T-helper 17 cell (primary cell): ENCODE measurements at places on chromosomes 4 and X. TPM values are rescaled to one million over a fixed set of nuclear protein-coding genes. Genes with fewer than 3 reads are reported as not detected.

The TLR2 gene
- 7.3 TPM for total RNA-seq

DNA sequence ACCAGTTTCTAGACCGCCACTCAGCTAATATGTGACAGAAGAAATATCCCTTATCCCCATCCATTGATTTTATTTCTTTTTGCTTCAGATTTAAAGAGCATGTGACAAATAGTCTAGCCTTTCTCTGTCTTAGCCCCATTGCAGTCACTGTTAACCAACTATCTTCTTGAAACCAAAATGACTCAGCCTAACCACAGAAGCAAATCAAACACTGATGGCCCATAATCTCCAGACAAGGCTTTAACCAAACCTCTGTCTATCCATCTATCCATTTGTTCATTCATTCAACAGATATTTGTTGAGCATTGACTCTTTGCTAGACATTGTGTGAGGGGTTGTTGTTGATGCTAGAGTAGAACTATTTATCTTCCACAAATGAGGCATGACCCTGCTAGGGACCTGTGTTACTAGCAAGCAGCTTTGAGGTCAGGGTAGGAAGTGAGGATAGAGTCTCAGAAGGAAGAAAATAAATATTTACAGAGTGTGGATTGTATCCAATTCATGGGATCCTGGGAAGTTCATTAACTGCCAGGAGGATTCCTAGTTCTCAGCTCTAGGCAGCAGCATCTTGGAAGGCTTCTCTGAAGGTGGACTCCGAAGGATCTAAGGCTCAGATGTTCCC is 22.5 kb downstream of the HNRNPH2 start:
- peaks cover 2% of the 10 kb centered on the region for H3K4me1 ChIP-seq
- peaks cover 2% of the 10 kb centered on the region for H3K36me3 ChIP-seq
- H3K27me3 ChIP-seq, result no peaks in the 10 kb centered on the region
- no peak for DNase-seq

- H3K27me3 ChIP-seq, result peaks cover under 1% of the 10 kb centered on the region
- H3K36me3 ChIP-seq, result no peaks in the 10 kb centered on the region
- DNase-seq, result no peak
- H3K4me1 ChIP-seq, result no peaks in the 10 kb centered on the region
These were observed 38.1 kb upstream of the EDA2R start for GRCh38 chrX:66676990-66677389.

DNA sequence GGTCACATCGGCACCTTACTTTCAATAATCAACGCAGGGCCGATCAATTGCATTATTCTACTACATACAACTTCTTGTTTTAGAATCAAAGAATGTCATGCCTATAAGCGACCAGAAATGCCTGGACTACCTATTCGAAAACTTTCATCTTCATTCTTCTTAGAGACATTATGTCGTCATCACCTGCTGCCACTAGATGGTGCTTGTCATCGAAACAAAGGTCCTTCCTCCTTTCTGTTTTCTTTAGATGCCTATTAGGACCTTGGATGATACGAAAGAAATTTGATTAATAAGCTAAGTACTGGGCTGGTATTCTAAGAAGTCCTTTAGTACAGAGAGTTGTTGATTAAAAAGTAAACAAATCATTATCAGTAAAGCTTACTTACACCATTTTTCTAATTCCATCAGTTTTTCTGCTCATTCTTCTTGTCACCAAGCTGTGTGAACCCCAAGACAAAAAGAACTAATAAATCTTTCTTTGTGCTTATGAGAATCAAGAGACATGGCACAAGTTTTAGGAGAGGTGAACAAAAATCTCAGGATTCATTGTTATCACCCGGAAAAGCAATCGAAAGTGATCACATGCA is 154.5 kb upstream of the SLC4A4 start:
- DNase-seq, result no peak
- no peaks in the 10 kb centered on the region for H3K36me3 ChIP-seq
- no peak overlapping the region for H3K27ac ChIP-seq
- H3K4me1 ChIP-seq, result peaks cover 18% of the 10 kb centered on the region
- no peak overlapping the region for H3K4me3 ChIP-seq

GRCh38 chrX:2628751-2629315 is 62.3 kb upstream of the CD99 start:
- peak overlapping the region; percentile 59 for H3K4me3 ChIP-seq
- peak overlapping the region; percentile 91 for H3K27ac ChIP-seq
- H3K4me1 ChIP-seq, result peaks cover 16% of the 10 kb centered on the region
- no peaks in the 10 kb centered on the region for H3K27me3 ChIP-seq
- H3K36me3 ChIP-seq, result peaks cover 4% of the 10 kb centered on the region

The AKAP4 gene
- total RNA-seq, result not detected

- no peaks in the 10 kb centered on the region for H3K27me3 ChIP-seq
- H3K4me3 ChIP-seq, result no peak overlapping the region
- H3K36me3 ChIP-seq, result no peaks in the 10 kb centered on the region
- DNase-seq, result no peak
- no peaks in the 10 kb centered on the region for H3K4me1 ChIP-seq
- no peak overlapping the region for H3K27ac ChIP-seq
These were observed 39.6 kb upstream of the ZNF81 start for GRCh38 chrX:47797084-47797483.

The CCDC158 gene
- total RNA-seq, result not detected

DNA sequence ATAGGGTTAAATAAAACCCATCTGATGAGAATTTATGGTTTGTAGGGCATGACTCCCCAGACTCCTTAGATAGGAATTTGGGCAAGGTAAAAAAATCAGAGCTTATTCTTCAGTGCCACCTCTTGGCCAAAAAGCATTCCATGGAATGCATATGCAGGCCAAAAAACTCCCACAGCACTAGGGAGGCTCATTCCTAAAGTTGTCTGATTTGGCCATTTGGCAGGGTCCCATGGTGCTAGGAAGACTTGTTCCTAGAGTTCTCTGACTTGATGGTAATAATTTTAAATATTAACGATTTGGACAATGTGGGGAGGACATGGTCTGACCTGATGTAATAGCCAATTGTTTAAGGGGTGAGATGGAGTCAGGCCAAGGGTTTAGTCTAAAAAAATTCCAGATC is 93.0 kb downstream of the SPIN4 start:
- H3K36me3 ChIP-seq, result no peaks in the 10 kb centered on the region
- no peak overlapping the region for H3K4me3 ChIP-seq
- no peak overlapping the region for H3K27ac ChIP-seq
- no peaks in the 10 kb centered on the region for H3K4me1 ChIP-seq
- no peak for DNase-seq
- no peaks in the 10 kb centered on the region for H3K27me3 ChIP-seq

The FGFR3 gene
- total RNA-seq, result not detected

GRCh38 chr4:17884063-17884462 is 73.3 kb downstream of the NCAPG start:
- H3K27me3 ChIP-seq, result no peaks in the 10 kb centered on the region
- no peak for DNase-seq
- H3K36me3 ChIP-seq, result peaks cover 2% of the 10 kb centered on the region
- H3K27ac ChIP-seq, result no peak overlapping the region
- no peak overlapping the region for H3K4me3 ChIP-seq
- no peaks in the 10 kb centered on the region for H3K4me1 ChIP-seq

DNA sequence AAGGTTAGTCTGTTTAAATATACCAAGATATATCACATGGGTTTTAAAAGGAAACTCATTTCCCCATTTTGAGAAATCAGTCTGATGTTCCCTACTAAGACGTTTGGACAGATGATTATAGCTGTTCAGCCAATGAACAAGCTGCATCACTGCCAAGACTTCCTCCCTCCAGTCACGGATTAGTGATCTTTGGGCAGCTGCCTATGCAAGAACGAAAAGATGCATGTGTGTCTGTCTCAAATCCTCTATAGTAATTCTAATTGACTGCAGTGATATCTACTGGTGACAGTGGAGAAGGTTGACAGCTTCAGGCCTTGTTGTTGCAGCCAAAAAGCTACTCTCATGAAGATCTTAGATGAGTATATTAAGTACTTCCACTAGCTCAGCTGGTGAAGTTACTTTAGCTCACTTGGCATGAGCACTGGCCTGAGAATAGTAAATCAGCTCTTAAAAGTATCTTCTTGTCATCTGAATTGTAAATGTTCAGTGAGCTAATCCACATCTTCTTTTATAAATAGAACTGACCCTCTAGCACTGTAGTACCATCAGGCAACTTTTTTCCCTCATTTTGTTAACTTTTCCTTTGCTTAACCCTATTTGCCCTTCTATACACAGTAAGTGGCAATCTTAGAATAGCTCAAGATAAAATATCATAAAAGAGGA is 134.5 kb upstream of the PCDH10 start:
- H3K27ac ChIP-seq, result no peak overlapping the region
- no peaks in the 10 kb centered on the region for H3K27me3 ChIP-seq
- no peak overlapping the region for H3K4me3 ChIP-seq
- H3K4me1 ChIP-seq, result no peaks in the 10 kb centered on the region
- no peak for DNase-seq
- no peaks in the 10 kb centered on the region for H3K36me3 ChIP-seq

DNA sequence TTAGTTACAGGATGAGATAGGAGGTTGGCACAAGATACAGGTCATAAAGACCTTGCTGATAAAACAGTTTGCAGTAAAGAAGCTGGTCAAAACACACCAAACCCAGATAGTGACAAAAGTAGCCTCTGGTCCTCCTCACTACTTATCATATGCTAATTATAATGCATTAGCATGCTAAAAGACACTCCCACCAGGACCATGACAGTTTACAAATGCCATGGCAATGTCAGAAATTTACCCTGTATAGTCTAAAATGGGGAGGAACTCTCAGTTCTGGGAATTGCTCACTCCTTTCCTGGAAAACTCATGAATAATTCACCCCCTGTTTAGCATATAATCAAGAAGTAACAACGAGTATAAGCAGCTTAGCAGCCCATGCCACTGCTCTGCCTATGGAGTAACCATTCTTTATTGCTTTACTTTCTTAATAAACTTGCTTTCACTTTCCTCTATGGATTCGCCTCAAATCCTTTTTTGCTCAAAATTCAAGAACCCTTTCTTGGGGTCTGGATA is 1254.4 kb downstream of the PCDH7 start:
- H3K4me3 ChIP-seq, result no peak overlapping the region
- no peaks in the 10 kb centered on the region for H3K36me3 ChIP-seq
- no peaks in the 10 kb centered on the region for H3K27me3 ChIP-seq

The CT83 gene
- total RNA-seq, result not detected

DNA sequence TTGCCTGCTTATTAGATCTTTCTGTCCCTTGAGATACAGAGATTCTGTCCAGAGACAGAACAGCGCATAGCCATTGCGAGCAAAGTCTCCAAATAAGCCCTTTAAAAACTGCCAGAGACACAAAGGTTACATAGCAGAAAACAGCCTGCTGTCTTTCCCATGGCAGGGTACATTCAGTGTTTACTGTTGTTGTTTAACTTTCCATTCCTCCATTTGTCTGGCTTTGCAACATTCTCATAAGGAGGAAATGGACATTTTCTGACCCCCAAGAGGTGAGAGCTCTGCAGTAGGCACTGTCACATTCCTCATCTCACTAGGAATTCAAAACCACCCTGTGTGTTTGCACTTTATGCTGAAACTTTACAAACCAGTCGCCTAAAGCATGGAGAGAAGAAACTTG is 48.3 kb downstream of the PDE5A start:
- H3K4me3 ChIP-seq, result no peak overlapping the region
- peaks cover 5% of the 10 kb centered on the region for H3K27me3 ChIP-seq
- no peaks in the 10 kb centered on the region for H3K36me3 ChIP-seq
- DNase-seq, result no peak
- no peak overlapping the region for H3K27ac ChIP-seq
- no peaks in the 10 kb centered on the region for H3K4me1 ChIP-seq

DNA sequence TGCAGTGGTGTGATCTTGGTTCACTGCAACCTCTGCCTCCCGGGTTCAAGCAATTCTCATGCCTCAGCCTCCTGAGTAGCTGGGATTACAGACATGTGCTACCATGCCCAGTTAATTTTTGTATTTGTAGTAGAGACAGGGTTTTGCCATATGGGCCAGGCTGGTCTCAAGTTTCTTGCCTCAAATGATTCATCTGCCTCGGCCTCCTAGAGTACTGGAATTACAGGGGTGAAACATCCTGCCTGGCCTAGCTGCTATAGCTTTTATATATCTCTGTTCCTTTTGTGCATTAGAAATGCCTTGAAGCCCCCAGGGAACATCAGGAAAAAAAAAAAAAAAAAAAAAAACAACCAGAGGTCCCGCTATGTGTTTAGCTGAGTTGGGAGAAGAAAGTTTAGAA is 34.8 kb downstream of the UBE2K start:
- H3K27ac ChIP-seq, result no peak overlapping the region
- H3K27me3 ChIP-seq, result no peaks in the 10 kb centered on the region
- no peak for DNase-seq

- no peak for DNase-seq
- H3K27me3 ChIP-seq, result peaks cover 8% of the 10 kb centered on the region
- no peak overlapping the region for H3K27ac ChIP-seq
- no peak overlapping the region for H3K4me3 ChIP-seq
- no peaks in the 10 kb centered on the region for H3K36me3 ChIP-seq
These were observed 70.2 kb downstream of the GC start for GRCh38 chr4:71713611-71714203.

The PPAT gene
- 9.6 TPM for total RNA-seq

DNA sequence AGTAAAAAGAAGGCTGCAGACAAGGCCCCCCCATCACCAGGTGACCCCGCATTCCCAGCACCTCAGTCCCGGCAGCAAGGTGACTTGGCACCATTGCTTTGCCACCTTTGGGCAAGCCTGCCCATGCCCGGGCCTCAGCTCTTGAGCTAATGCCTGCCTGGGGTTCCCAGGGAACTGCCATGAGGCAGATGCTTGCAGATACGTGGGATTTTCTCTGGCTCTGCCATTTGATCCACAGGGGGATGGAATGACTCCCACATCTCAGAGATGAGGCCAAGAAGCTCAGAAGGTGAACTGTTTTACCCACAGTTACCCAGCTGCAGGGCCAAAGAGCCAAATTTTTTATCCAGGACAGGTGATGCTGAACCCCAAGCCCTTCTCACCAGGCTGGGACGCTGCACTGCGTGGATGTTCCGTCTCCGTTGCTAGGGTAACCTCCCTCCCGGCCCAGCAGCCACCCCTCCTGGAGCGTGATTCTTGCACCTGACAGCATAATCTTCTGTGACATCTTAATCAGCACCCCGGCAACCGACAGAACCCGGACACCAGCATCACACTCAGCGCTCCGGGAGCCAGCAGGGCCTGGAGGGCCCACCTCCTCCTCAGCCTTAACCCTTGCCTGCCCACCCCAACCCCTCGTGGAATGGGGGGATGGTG is 15.7 kb upstream of the MSX1 start:
- peaks cover 12% of the 10 kb centered on the region for H3K4me1 ChIP-seq
- DNase-seq, result no peak
- H3K4me3 ChIP-seq, result no peak overlapping the region
- no peak overlapping the region for H3K27ac ChIP-seq

DNA sequence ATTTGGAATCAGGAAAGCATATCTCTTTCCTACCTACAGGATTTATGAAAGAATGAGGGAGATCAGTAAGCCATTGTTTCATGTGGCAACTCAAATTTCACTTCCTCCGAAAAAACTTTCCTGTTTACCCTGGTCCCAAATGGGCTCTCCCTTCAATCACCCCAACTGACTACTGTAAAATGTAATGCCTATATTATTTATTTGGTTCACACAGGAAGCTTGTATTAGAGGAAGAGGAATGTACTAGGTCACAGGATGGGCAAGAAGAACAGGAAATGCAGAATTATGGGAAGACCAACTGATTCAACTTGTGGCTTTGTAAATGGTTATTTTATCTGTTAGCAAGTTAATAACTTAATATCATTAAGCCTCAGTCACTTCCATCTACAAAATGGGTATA is 23.1 kb downstream of the COL4A6 start:
- no peaks in the 10 kb centered on the region for H3K36me3 ChIP-seq
- H3K27ac ChIP-seq, result no peak overlapping the region
- H3K4me1 ChIP-seq, result no peaks in the 10 kb centered on the region
- DNase-seq, result no peak
- H3K4me3 ChIP-seq, result no peak overlapping the region

The TMPRSS11D gene
- total RNA-seq, result not detected

GRCh38 chr4:181672751-181673150 is 570.5 kb upstream of the TENM3 start:
- H3K27me3 ChIP-seq, result no peaks in the 10 kb centered on the region
- H3K36me3 ChIP-seq, result no peaks in the 10 kb centered on the region
- no peaks in the 10 kb centered on the region for H3K4me1 ChIP-seq
- no peak overlapping the region for H3K27ac ChIP-seq
- H3K4me3 ChIP-seq, result no peak overlapping the region
